Iris pigment epithelial cell (primary cell): ENCODE measurements at places on chromosomes 1 and 21.

GRCh38 chr1:78676347-78676982, 26.8 kb downstream of the IFI44 start:
- DNase-seq = peak; percentile 74

GRCh38 chr1:82398357-82398756, 597.6 kb downstream of the ADGRL2 start:
- peak; percentile 14 for DNase-seq

DNA sequence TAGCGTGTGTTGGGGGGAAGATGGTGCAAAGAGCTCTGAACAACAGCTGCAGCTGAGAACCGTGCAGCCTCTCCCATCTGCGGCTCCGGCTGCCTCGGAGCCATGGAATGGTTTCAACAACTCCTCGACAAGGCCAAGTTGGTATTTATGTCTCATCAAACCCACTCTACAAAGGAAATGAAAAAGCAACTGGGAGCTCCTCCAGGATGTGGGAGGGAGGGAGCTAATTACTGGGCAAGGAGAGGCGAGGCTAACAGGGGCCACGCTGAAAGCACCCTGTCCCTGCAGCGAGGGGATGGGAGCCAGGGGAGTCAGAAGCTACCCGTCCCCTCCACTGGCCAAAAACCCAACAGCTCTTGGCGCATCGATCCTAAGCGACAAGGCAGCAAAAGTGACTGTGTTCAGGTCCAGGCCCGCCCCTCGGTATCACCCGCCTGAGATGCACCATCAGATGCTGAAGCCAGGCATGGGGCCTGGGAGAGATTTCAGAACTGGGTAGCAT, 63.1 kb downstream of the ACOT7 start:
- peak; percentile 59 for DNase-seq

GRCh38 chr1:30916296-30916695, 7.7 kb upstream of the SDC3 start:
- no peak for DNase-seq

DNA sequence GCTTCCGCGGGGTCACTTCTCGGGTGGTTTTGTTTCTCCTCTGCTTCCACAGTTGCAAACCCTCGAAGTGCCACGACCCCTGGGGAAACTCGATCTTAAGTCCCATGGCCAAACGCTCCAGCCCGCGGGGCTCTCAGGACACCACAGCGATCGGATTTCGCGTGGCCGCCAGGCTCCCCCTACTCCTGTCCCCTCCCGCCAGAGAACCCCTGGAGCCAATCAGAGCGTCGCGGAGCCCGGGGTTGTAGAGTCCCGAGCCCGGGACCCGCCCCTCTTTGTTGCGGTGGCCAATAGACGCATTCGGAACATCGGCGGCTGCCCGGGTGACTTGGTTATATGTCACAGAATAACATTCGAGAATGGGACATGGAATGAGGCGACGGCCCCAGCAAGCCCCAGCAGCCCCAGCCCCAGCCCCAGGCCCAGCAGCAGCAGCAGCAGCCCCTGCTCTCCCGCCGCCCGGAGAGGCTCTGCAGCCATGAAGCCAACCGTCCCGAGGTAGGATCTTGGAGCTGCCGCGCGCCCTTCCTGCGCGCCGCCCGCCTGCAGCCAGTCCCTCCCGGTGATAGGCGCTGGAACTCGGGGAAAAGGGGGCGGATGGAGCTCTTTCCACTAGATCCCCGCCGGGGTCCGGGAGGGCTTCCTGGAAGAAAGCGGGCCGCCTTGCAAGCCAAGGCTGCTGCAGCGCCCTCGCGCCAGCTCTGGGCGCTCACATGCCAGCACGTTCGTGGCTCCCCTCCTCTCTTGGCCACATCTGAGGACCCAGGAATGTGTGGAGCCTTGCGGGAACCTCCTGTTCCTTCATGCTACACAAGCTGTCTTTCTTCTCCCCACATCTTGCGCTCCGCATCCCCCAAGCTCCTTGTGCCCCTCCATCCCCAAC, at the start of gene VASH2:
VASH2 (plus strand) TSS at position 299 of the 883 bp plus-strand sequence. CDS start 1,002 bp downstream, outside the sequence.
- peak; percentile 76 for DNase-seq

- DNase-seq = no peak
Observed at GRCh38 chr1:17065666-17066065, 11.8 kb upstream of the SDHB start.

DNA sequence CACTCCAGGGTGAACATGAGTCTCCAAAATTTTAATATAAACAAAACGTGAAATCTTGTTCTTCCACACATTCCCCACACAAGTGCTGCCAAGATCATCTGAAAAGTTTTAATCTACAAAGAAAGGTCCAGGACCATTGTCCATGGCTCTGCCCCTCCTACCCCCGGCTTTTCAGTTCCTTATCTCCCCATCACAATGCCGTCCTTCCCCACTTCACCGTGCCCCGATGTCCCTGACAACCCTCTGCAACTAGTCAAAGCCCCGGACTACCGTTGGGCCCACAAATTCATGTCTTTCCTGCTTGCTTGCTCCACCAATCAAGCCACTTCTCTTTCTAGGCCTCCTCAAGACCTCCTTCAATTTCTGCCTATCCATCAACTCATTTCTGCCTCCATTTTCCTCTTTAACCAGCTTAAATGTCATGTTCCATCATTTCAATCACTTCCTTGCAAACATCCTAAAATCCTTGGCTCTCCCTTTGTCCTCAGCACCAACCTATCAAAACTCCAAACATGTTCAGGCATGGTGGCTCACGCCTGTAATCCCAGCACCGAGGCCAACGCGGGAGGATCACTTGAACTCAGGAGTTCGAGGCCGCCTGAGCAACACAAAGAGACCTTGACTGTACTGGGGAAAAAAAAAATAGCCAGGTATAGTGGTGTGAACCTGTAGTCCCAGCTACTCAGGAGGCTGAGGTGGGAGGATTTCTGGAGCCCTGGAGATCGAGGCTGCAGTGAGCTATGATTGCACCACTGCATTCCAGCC, 14.0 kb upstream of the BMP8B start:
- DNase-seq = no peak

GRCh38 chr1:117128323-117129079, 7.0 kb upstream of the TRIM45 start:
- peak; percentile 61 for DNase-seq

DNA sequence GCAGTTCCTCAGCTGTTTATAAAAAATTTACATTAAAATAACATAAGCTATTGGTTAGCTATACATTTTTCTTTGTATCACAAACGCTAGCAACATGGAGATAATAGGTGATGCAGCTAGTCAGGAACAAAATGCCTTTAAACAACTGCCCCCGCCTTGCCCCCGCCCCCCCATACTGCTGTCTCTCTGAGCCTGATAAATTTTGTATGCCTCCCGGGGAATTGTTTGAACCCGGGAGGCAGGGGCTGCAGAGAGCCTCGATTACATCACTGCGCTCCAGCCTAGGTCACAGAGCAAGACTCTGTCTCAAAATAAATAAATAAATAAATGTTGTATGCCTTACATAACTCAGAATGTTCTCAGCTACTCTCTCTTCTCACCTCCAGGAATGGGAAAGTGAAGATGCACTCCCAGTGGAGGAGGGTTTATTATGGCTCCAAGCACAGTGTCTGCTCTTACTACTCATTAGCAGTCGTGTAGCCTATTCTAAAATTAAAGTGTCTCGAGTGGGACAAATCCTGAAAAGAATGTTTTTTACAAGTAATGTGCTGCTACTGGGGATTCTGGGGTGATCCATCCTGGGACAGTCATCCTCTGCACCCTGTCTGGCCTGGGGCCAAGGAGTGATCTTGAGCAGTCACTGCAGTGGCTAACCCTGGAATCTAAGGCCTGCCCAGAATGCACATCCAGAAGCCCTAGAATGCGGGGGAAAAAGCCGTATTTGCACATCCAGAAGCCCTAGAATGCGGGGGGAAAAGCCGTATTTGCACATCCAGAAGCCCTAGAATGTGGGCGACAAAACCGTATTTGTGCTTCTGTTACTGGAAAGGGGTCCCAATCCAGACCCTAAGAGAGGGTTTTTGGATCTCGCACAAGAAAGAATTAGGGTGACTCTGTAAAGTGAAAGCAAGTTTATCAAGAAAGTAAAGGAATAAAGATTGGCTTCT, 39.4 kb upstream of the ZNF496 start:
- peak; percentile 22 for DNase-seq

GRCh38 chr1:56688522-56689026, 43.5 kb downstream of the PRKAA2 start:
- DNase-seq = peak; percentile 77

DNA sequence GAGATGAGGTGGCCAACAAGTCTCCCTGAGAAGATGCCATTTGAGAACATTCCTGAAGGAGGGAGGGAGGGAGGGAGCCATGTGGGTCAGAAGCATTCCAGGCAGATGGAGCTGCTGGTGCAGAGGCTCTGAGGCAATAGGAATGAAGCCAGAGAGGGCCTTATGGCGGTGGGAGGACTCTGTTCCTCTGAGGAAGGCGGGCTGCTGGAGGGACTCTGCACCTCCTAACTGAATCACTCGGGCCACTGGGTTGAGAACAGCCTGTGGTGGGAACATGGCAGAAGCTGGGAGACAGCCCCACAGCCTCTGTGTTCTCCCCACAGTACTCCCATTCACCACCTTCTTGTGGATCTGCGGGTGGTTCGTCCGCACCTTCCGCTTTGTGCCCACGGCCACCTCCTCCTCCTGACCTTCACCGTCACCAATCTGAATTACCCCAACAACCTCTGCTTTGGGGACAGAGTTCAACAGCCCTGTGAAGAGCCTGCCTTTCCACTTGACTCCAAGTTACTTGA, 2.4 kb upstream of the TMEM125 start:
- peak; percentile 69 for DNase-seq

- DNase-seq = no peak
Observed at GRCh38 chr1:185348985-185349384, 31.9 kb upstream of the IVNS1ABP start.

GRCh38 chr1:10379101-10379620, 19.7 kb upstream of the PGD start:
- DNase-seq = no peak
